ENCODE measurements at places on chromosomes 16 and 17.

GRCh38 chr16:14303182-14303618, 232.1 kb downstream of the MRTFB start:
- no peak for DNase-seq

DNA sequence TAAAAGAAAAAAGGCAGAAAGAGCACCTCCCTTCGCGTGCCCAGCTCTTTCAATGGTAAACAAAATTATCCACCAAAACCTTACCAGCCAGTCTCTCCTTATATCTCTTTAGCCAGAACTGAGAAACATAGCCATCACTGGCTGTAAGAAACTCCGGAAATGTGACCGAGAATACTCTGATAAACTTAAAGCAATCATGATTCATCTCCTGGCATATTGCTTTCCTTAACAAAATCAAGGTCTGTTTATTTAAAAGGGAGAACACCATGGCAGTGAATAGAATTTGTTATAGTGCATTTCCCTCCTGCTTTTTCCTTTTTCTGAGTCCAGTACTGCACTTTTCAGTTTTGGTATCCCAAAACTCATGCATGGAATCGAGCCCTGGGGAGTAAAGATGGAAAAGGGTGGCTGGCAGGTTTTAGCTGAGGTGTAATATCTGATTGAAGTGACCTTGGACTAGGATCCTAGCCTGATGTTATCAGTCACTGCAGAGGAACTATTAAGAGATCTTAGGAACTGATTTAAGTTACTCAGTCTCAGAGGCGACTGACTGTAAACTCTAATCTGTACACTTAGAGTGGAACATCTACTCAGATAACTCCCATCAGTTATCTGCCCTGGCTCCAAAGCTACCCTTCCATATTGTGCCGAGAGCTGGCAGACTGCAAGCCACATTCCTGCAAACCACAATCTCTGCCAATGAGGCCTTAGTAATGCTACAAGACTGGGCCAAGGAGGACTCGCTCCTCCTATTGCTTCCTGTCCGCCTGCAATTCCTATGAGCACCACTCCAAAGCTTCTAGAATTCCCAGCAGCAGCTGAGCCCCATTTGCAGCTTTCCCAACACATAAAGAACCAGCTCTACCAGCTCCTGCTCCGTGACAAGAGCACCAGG, 7.4 kb upstream of the COX10 start:
- no peak for DNase-seq

GRCh38 chr17:48973806-48974205, 5.4 kb upstream of the GIP start:
- DNase-seq: no peak

DNA sequence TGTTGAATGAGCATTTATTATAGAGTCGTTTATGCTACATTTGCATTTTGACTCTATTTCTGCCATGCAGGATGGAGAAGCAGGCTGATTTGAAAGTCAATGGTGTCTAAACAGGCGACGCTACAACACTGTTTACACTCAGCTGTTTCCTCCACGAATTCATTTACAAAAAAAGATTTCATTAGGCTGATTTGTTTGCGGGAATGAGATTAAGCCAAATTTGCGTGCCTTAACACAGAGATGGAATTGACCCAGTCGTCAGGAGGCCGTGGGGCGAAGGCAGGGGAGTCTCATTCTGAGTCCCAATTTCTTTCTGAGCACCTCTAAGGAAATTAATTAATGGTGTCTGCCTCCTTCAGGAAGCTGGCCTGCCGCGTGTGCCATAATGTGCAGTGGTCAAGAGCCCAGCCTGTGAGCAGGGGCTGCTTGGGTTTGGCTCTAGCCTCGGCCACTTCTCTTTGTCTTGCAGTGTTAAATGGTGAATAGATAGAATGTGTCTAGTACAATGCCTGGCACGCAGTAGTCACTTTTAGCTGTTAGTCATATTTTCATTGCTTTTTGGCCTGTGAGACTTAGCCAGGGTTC, 88.6 kb upstream of the NKD1 start:
- no peak for DNase-seq

- DNase-seq: no peak
Measured at GRCh38 chr16:69834807-69835466, 72.8 kb downstream of the WWP2 start.

DNA sequence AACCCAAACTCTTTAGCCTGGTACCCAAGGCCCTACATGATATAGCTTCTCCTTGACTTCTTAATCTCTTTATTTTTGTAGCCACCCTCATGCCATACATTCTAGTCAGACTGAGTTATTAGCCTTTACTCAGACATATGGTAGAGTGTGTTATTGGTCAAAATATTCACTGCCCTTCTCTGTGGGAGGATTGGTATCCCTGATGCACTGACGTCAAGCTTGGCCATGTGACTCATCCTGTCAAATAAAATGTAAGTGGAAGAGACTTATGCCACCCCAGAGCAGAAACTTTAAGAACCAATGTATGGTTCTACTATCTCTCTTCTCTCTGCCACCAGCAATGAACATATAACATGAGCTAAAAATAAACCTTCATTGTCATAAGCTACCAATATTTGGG, 12.2 kb upstream of the BEAN1 start:
- no peak for DNase-seq

GRCh38 chr16:49876716-49877129, 20.8 kb upstream of the ZNF423 start:
- peak; percentile 67 for DNase-seq

DNA sequence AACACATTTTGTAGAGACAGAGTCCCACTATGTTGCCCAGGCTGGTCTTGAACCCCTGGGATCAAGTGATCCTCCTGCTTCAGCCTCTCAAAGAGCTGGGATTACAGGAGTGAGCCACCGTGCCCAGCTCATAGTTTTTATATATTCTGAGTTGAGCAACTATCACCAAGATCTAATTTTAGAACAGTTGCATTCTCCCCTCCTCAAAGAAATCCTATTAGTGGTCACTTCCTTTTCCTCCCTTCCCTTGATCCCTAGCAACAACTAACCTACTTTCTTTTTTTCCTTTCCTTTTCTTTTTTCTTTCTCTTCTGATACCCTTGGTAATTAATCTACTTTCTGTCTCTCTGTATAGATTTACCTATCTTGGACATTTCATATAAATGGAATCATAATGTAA, 61.5 kb upstream of the B4GALNT2 start:
- DNase-seq: no peak

GRCh38 chr17:63150994-63151464, 185.0 kb downstream of the TANC2 start:
- DNase-seq: no peak

DNA sequence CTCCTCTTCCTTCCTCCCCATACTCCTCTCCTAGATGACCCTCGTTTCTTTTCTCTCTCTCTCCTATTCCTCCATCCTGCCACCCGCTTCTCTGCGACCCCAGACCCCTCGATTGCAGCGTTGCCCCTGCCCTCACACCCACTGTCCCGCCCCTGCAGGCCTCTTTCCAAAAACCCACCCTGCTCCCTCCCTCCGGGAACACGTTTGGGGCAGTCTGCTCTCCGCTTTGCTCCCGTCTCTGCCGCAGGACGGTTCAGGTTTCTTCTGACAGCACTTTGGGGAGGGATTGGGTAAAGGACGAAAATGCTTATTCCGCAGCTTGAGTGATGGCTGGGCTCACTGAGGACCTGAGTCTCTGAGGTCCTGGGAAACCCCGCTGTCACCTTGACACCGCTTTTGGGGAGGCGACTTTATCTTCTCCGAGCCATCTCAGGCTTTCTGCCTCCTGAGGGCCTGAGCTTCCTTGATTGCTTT, 690 bp downstream of the NDE1 start:
- peak; percentile 59 for DNase-seq

DNA sequence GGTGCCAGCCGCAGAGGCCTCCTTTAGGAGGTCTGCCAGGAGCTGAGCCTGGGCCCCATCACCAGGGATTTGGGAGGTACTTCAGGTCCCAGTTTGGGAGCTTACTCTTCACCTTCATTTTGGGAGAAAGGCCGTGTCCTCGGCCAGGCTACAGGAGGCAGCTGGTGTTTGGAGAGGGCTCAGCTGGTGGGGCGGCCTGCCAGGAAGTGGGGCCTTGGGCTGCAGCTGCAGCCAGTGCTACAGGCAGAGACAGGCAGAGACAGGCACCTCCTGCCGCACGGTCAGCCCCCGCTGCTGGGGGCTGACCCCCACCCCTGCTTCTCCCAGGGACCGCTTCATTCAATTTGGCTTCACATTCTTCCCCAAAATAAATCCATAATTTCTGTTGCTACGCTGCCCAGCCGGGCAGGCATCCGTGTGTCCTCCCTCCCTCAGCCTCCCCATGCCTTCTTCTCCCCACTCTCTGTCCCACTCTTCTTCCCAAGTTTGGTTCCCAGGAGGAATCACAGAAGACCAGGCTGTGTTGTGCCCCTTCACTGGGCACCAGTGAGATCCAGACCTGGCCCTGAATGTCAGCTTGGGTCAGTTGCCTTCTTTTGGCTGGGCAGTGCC, 6.1 kb downstream of the TMEM235 start:
- DNase-seq: no peak
